ENCODE measurements at places on chromosomes 6 and 20. TPM values are rescaled to one million over a fixed set of nuclear protein-coding genes. Genes with fewer than 3 reads are reported as not detected.

Gene WFDC5
- total RNA-seq = not detected

Gene KCNG1
- total RNA-seq = 12.5 TPM

Gene TMEM217
- 2.5 TPM for total RNA-seq

Gene SNAI1
- total RNA-seq = 12.4 TPM

Gene AVP
- total RNA-seq = not detected

Gene TINAG
- not detected for total RNA-seq

Gene HEY2
- not detected for total RNA-seq

Gene CST4
- total RNA-seq = 0.78 TPM

Gene LZTS3
- 1.8 TPM for total RNA-seq

Gene SMPD2
- 10.6 TPM for total RNA-seq

Gene EYA2
- total RNA-seq = 0.24 TPM

Gene SLC22A7
- not detected for total RNA-seq

Gene PPP1R16B
- total RNA-seq = 0.56 TPM

Gene SLC44A4
- total RNA-seq = not detected

Gene TSPO2
- not detected for total RNA-seq

Gene RBPJL
- not detected for total RNA-seq

Gene RIPPLY2
- not detected for total RNA-seq

All from epithelial cell of alveolus of lung (primary cell).